Epithelial cell of proximal tubule (primary cell): ENCODE measurements at places on chromosomes 6 and 20. TPM values are rescaled to one million over a fixed set of nuclear protein-coding genes. Genes with fewer than 3 reads are reported as not detected.

GRCh38 chr6:112214739-112215269 is 39.6 kb downstream of the LAMA4 start:
- DNase-seq: no peak

DNA sequence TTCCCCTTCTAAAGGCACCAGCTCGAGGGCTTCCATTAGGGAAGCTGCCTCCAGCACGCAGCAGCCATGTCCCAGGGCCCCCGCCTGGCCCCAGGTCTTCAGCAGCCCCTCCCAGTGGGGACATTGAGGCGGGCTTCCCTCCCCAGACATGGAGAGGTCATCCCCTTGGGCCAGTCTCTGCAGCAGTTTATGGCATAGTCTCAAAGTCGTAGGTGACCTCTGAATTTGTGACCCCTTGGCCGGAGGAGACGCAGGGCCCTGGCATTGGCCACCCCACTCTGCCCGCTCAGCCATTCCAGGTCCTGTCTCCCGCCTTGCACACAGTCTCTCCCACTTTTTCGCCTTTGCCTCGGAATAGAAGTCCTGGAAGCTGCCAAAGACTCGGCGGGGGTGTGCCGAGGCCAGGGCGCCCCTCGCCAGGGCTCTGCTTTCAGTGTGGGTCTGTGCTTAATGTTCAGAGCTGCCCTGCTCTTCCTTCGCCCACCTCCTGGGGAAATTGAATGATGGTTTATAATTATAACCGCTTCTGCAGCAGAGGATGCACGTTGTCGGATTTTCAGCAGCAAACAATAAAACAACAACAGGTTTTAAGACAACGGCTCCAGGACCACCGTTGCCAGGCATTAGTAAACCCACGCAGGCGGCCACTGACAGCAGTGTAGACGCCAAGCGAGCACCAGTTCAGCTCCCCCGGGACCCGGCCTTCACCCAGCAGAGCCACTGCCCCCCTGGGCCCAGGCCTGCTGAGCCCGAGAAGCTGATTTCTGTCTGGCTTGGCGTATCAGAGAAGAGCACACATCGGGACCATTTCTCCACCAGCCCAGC is 187.0 kb downstream of the TAF4 start:
- no peak for DNase-seq

GRCh38 chr6:43943781-43944250 is 173.8 kb downstream of the VEGFA start:
- DNase-seq: no peak

DNA sequence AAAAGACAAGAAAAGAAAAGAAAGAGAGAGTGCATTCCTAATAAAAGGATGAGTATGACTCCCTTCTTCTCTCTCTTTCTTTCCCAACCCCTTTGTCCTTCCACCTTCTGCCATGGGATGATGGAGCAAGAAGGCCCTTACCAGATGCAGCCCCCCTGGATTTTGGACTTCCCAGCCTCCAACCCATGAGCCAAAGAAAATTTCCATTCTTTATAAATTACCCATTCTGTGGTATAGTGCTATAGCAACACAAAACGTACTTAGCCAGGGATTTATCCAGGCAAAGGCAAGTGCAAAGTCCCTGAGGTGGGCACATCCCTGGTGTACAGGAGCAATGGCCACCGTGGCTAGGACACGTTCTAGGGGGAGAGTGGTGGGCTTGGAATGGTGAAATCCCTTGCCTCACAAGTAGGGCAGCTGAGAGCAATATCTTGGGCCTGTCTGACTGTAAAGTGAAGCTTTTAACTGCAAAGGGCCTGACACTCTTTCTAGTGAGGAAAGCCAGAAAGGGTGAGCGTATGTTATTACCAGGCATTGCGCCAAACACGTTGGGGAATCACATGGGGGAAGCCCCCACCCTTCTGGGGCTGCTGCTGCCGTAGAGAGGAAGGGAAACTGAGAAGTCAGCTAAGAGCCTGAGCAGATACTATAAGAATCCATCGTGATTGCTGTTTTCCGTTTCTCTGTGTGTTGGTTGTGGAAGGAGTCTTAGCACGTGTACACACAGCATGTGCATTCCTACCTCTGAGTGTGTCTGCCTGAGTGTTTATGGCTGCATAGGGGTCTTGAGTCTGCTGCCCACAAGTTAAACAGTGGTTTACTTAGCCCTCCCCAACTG is 50.7 kb upstream of the SIRPA start:
- no peak for DNase-seq

The SLC26A8 gene
- total RNA-seq: 1.4 TPM in 1 of 2 replicates, not detected in the other

- no peak for DNase-seq
Measured at GRCh38 chr6:166633732-166634535, 6.9 kb upstream of the RPS6KA2 start.

DNA sequence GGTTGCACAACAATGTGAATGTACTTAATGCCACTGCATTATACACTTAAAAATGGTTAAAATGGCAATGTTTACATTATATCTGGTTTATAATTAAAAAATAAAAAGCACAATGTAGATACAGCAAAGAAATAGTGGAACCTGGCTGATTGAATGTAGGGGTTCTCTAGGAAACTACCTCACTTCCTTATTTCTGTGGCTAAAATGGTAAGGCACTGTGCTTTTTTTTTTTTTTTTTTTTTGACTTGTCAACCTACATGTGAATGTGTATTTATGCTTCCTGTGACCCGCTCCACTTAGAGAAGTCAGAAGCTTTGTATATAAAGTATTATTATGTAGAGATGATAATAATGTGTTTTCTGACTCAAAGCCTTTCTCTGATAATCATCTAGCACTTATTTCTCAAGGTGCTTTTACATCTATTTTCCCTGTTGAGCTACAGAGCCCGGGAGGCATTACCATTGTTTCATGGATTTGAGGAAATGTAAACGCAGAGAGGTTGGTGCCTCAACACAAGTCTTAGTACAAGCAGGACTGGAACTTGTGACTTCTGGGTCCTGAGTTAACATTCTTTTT is 55.0 kb downstream of the SOX4 start:
- DNase-seq: no peak

The ZNF165 gene
- total RNA-seq: 4.3 and 4.4 TPM in 2 replicates

- no peak for DNase-seq
Measured at GRCh38 chr20:34891166-34892062, 15.0 kb downstream of the ACSS2 start.

The NHLRC1 gene
- 0.40 and 1.2 TPM in 2 replicates for total RNA-seq

The ENPP5 gene
- 1.5 and 2.5 TPM in 2 replicates for total RNA-seq

DNA sequence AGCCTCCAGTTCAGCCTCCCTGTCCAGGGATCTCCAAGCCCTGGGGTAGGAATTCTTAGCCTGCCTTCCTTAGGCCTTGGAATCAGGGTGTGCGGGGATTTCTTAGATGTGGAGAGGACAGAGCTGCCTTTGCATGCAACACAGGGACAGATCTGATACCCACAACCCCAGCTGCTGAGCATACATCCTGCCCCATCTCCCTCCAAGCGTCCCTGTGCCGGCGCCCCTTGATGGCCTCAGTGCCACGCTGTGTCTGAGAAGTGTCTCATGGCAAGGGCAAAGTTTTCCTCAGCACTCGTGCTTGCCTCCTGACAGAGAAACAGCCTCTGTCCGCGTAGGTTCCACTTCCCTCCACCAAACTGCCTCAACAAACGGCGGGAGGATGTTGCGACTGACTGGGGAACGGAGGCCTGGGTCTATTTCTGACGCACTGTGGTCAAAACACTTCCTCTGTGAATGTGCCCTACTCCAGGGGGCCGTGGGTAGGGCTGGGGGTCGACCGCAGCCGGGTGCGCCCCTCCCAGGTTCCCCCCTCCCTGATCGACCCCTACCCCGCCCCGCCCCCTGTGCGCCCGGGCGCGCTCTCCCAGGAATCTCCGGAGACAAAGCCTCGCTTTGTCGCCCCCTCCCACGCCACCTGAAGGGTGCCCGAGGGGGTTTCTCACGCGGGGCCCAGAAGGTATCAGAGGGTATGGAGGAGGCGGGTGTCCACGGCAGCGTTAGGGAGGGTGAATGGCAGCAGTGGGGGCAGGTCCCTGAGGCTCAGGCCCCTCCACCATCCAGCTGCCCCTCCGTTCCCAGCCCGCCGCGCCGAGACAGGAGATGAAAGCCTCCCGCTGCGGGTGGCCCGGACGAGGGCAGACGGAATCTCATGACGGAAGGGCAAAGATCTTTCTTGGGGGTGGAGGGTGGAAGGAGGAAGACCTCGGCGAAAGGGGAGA is 806 bp downstream of the MICAL1 start:
- DNase-seq: no peak

DNA sequence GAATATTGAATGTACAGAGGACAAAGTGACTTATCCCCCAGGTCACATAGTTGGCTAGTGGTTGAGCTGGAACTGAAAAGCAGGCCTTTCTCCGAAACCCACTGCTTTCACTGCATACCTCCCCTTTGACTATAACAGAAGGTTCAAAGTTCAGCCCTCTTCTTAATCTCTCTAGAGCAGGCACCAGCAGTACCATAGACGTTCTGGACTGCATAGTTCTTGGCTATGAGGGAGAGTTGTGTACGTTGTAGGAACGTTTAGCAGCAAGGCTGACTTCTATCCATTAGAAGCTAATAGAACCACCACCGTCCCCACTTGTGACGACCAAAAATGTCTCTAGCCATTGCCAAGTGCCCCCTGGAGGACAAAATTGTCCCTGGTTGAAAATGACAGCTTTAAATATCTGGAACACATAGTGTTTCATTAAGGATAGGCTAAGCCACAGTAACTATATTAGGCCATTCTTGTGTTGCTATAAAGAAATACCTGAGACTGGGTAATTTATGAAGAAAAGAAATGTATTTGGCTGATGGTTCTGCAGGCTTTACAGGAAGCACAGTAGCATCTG is 123.8 kb upstream of the MTHFD1L start:
- no peak for DNase-seq

The RAET1L gene
- total RNA-seq: 1.5 and 3.1 TPM in 2 replicates

The DTD1 gene
- 79.4 and 90.3 TPM in 2 replicates for total RNA-seq

- no peak for DNase-seq
Measured at GRCh38 chr20:58651946-58652605, 993 bp downstream of the STX16 start.

DNA sequence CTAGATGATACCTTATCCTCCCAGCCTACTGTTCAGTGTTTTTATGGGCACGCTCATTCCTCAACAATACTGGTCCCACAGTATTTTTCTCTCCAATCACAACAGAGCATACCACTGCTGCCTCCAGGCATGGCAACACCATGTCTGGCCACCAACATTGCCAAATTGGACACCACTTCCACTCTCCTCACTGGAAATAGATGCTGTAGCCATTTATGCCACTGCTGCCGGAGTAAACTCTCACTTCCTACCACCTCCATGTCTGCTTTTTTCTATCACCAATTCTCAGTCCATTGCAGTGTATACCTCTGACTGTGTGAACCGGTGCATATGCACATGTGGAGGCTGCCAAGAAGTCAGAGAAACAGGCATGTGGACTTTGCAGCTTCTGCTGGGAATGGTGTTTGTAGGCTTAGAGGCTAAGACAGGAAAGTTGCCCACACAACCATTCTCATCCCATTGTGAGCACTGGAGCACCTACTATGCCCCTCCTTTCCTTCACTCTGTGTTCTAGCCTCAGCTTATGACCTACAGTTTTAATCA is 14.4 kb downstream of the PI3 start:
- DNase-seq: no peak

- DNase-seq: no peak
Measured at GRCh38 chr6:90678049-90678779, 91.3 kb upstream of the MAP3K7 start.

The BTN3A1 gene
- 5.4 and 7.2 TPM in 2 replicates for total RNA-seq

DNA sequence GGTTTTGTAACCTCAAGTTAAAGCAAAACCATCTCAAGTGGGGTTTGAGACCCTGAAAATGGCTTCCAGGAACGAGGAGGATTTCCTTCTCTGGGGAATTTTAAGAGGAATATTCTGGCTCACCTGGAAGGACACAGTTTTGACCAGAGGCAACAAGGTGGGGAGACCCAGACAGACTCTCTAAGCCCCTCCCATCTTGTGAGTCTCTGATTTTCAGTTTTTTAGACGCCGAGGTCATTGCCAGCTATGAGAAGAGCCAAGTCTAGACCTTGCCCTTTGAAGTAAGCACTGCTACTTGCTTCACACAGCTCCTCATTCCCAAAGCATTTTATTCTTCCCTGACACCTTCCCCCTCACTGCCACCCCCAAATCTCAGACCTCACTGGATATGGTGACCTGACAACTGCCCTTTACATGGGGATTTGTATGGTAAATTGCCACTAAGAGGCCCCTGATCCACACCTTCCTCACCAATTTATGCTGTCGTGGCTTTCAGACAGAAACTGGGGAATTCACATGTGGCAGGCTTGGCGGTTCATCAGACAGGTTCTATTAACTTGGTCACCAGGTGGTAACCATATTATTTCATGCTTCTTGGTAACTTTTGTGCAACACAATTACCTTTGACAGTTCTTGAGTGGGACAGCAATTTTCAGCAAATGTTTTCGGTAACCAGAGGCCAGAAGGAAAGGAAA is 116.2 kb downstream of the ISM1 start:
- DNase-seq: no peak

- no peak for DNase-seq
Measured at GRCh38 chr6:41648921-41649320, 10.7 kb downstream of the MDFI start.

DNA sequence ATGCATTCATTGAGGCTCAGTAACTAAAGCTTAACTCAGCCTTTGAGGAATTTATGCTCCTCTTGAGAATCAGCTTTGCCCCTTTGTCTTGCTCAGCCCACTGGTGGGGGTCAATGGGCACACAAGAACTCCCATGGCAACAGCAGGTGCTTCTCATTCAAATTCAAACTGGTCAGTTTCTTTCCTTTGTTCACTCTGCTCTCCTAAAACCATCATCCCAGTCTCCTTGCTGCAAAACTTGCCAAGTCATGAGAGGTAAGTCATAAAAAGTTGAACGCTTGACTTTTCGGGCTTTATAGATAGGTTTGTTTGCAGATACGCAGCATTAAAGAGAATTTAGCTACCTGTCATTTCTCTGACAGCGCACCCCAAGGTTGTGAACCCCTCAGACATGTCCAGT is 146.8 kb downstream of the TFAP2A start:
- DNase-seq: no peak

GRCh38 chr20:774016-774659 is 5.8 kb upstream of the SLC52A3 start:
- no peak for DNase-seq

- DNase-seq: no peak
Measured at GRCh38 chr6:100987556-100987955, 106.4 kb upstream of the ASCC3 start.

The PLN gene
- total RNA-seq: not detected in 2 replicates

- no peak for DNase-seq
Measured at GRCh38 chr6:38034274-38034914, 214.9 kb downstream of the ZFAND3 start.

The ZNF311 gene
- 0.52 and 0.65 TPM in 2 replicates for total RNA-seq

GRCh38 chr6:169959136-169960002 is 207.9 kb downstream of the ERMARD start:
- no peak for DNase-seq

DNA sequence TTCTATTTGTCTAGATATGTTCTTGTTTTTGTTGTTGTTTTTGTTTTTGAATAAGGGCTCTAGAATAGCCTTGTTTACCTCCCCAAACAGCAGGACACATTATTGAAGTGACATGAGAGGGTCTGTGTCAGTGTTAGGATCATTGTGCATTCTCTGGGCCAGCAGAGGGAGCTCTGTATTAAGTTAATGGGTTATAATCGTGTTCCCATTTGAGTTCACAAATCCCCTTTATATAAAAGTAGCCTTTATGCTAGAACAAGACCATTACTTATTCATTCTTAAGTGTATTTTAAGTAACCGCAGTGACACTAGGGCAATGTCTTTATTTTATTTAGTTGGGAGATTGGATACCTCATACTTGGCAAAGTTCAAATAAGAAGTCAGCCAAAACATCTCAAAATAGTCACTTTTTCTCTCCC is 44.8 kb downstream of the STK4 start:
- DNase-seq: no peak

The IRF4 gene
- 0.23 TPM in 1 of 2 replicates, not detected in the other for total RNA-seq
